ENCODE measurements at places on chromosomes 5 and 9. TPM values are rescaled to one million over a fixed set of nuclear protein-coding genes. Genes with fewer than 3 reads are reported as not detected.
A peak's percentile ranks its signal among the peaks of the same experiment; 100 is the strongest.

GRCh38 chr5:41821051-41821450 lies 49.2 kb downstream of the OXCT1 start:
- H3K4me1 ChIP-seq = no peaks in the 10 kb centered on the region
- DNase-seq = no peak
- H3K4me3 ChIP-seq = no peak overlapping the region
- H3K36me3 ChIP-seq = peaks cover 12% of the 10 kb centered on the region

DNA sequence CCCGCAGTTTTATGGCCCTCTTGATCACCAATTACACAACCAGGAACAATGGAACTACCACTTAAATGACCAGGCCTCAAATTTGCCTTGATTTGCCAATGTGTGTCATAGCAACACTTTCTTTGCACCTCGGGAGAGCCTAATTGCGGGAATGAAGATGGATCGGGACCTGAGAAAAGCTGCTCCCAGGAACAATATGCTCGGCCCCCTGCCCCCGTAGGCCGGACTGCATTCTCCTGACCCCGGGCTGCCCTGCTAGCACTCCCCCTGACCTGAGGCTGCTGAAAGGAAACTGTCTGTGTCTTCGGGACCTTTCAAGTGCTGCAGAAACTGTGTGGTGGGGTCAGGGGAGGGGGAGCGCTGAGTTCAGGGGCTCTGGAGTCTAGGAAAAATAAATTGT lies 294.3 kb upstream of the IRX1 start:
- no peak overlapping the region for H3K27ac ChIP-seq
- no peaks in the 10 kb centered on the region for H3K36me3 ChIP-seq
- DNase-seq = no peak
- no peak overlapping the region for H3K4me3 ChIP-seq

GRCh38 chr9:133779081-133779480 lies 40.9 kb upstream of the SARDH start:
- DNase-seq = peak; percentile 44
- no peaks in the 10 kb centered on the region for H3K27me3 ChIP-seq
- H3K4me1 ChIP-seq = peaks cover 18% of the 10 kb centered on the region
- peaks cover 84% of the 10 kb centered on the region for H3K36me3 ChIP-seq

DNA sequence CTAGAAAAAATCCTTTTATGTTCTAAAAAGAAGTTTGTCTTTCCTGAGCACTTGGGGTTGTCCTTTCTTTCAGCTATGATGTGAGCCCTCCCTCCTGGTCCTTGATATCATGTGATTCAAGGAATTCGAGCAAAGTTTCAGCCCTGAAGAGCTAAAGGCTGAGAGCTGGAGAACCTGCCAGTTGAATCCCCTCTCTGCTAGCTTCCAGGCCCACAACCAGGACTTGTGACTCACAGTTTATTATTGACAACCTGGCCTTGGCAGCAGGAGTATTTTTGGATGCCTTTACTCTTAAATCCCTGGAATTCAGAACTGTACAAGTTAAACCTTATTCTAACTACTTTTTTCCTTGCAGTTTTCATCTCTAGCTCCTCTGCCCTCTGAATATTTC lies 182.8 kb downstream of the SPOCK1 start:
- no peaks in the 10 kb centered on the region for H3K4me1 ChIP-seq
- H3K4me3 ChIP-seq = no peak overlapping the region
- H3K36me3 ChIP-seq = no peaks in the 10 kb centered on the region

DNA sequence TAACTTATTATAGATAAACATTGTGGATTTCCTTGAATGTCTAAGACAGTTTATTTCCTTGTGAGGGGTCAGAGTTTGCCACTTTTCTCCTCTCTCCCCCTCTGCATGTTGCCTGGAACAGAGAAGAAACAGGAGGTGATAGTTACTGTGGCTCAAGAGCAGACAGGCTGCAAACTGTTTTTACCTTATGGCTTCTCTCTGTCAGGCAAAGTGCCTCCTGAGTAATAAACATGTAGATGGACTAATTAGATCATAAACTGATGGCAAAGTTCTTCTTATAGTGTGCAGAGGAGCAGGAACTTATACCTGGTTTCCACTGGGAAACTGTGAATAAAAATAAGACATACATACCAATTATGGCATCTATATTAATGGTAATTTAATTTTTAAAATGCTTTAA lies 133.1 kb upstream of the CDH12 start:
- H3K27me3 ChIP-seq = no peaks in the 10 kb centered on the region
- H3K4me3 ChIP-seq = no peak overlapping the region
- no peaks in the 10 kb centered on the region for H3K4me1 ChIP-seq
- no peaks in the 10 kb centered on the region for H3K36me3 ChIP-seq
- no peak for DNase-seq

DNA sequence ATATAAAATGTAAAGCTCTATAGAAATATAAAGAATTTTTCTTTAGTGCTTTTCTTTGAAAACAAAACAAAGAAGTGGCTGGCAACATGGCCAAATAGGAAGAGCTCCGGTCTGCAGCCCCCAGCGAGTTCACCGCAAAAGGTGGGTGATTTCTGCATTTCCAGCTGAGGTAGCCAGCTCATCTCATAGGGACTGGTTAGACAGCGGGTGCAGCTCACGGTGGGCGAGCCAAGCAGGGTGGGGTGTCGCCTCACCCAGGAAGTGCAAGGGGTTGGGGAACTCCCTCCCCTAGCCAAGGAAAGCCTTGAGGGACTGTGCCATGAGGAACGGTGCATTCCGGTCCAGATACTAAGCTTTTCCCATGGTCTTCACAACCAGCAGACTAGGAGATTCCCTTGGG lies 21.0 kb upstream of the TIMD4 start:
- H3K4me1 ChIP-seq = peaks cover 12% of the 10 kb centered on the region
- H3K27me3 ChIP-seq = no peaks in the 10 kb centered on the region
- no peak overlapping the region for H3K4me3 ChIP-seq
- no peak for DNase-seq
- H3K36me3 ChIP-seq = no peaks in the 10 kb centered on the region

The PCDHGA11 gene
- 5.4 TPM for total RNA-seq

The SEMA4D gene
- 171 TPM for total RNA-seq

The FABP6 gene
- total RNA-seq = not detected

The NTRK2 gene
- total RNA-seq = 22.7 TPM

The RELL2 gene
- total RNA-seq = 9.5 TPM

The QRFP gene
- total RNA-seq = not detected

The CDH9 gene
- not detected for total RNA-seq

- H3K4me1 ChIP-seq = no peaks in the 10 kb centered on the region
- DNase-seq = no peak
- H3K36me3 ChIP-seq = no peaks in the 10 kb centered on the region
- H3K27me3 ChIP-seq = no peaks in the 10 kb centered on the region
- H3K27ac ChIP-seq = no peak overlapping the region
These were observed 113.1 kb upstream of the PCSK1 start for GRCh38 chr5:96546120-96546519.

The EGFLAM gene
- total RNA-seq = 11.6 TPM
